Renal pelvis (tissue), 12 donors: ENCODE measurements at places on chromosomes 4 and X. TPM values are rescaled to one million over a fixed set of nuclear protein-coding genes. Genes with fewer than 3 reads are reported as not detected.

Gene MTMR8
- polyA plus RNA-seq: 1.7 TPM

Gene SSX1
- not detected for polyA plus RNA-seq

Gene MAP3K15
- polyA plus RNA-seq: 3.6 TPM

DNA sequence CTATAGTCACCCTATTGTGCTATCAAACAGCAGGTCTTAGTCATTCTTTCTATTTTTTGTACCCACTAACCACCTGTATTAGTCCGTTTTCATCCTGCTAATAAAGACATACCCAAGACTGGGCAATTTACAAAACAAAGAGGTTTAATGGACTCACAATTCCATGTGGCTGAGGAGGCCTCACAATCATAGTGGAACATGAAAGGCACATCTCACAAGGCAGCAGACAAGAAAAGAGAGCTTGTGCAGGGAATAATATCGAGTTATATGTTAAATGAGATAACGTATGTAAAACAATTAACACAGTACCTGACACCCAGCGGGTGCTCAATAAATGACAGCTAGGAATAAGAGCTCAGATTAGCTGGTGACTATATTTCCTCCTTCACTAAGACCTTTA is 88.1 kb upstream of the WDR44 start:
- DNase-seq: no peak

Gene SMIM31
- 0.14 TPM for polyA plus RNA-seq

GRCh38 chr4:159526172-159526571 is 423.3 kb downstream of the RAPGEF2 start:
- no peak for DNase-seq

Gene CPZ
- polyA plus RNA-seq: 21.5 TPM

- DNase-seq: peak; percentile 92
Observed at GRCh38 chrX:131783555-131784308, 239.4 kb upstream of the STK26 start.
